ENCODE measurements at places on chromosomes 2 and 18.
A peak's percentile ranks its signal among the peaks of the same experiment; 100 is the strongest.

- DNase-seq: no peak
Observed at GRCh38 chr2:186611526-186611925, 21.7 kb downstream of the ITGAV start.

DNA sequence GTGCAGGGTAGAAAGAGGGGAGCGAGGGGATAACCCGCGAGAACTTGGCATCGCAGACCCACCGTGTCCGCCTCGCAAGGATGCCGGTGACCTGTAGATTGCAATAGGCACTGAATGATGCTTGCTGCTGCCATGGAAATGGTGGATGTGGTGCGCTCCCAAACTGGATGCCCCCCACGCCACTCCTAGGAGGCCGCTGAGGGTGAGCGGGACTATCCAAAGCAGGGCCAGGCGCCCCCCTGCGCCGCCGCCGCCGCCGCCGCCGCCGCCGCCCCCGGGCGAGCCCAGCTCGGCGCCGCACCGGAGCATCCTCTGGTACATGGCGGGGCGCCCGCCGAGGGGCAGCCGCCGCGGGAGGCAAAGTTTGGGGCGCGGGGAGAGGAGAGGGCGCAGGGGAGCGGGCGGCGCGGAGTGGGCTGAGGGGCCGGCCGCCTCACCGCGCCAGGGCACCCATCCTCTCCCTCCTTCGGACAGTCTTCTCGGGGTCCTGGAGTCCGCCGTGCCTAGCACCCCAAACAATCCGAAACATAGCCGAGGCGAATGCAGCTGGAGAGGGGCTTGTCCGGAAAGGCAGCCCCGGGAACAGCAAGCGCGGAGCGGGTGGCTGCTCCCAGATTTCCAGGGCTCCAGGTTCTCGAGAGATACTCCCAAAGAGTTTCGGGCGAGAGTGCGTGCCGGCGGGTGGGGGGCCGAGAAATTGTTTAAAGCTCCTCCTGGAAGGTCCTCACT is 685.1 kb downstream of the NRXN1 start:
- no peak for DNase-seq

- DNase-seq: no peak
Observed at GRCh38 chr18:41732356-41732755, 222.7 kb upstream of the PIK3C3 start.

GRCh38 chr2:40783704-40784103 is 331.8 kb upstream of the SLC8A1 start:
- no peak for DNase-seq

DNA sequence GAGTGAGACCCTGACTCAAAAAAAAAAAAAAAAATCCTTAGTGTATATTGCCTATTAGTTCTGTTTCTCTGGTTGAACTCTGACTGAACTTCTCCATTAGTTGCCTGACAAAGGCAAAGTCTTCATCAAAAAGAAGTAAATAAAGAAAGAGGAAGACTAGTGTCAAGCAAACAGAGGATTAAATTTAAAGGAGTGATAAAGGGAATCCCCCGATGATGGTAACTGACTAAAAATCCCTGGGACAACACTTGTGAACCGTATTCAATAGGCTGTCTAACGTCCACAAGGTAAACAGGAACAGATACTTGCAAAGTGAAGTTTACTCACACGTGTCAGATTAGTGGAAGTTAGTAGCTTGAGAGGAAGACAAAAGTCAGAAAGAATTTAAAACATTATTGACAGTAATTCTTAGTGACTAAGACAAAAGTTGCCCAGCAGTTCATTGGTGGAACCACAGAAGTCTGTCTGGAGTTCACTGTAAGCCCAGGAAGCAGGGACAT is 26.2 kb upstream of the SPOPL start:
- no peak for DNase-seq

GRCh38 chr2:186256540-186256939 is 229.5 kb upstream of the ZC3H15 start:
- DNase-seq: peak; percentile 45

DNA sequence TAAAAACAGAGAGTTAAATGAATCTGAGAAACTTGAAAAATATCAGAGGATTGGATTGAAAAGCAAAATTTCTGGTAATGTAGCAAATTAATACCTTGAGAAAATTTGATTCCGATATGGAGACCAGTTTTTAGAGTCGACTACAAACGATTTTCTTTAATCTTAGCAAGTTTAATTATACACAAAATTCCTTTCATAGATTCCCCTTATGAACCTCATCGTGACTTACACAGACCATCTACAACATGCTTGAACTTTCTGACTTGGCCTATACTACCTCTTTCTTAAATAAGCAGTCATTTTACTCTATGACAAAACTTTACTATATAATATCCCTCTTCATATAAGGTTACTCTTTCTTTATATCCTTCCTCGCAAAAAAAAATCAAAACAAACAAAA is 769.6 kb upstream of the CRIM1 start:
- DNase-seq: no peak

DNA sequence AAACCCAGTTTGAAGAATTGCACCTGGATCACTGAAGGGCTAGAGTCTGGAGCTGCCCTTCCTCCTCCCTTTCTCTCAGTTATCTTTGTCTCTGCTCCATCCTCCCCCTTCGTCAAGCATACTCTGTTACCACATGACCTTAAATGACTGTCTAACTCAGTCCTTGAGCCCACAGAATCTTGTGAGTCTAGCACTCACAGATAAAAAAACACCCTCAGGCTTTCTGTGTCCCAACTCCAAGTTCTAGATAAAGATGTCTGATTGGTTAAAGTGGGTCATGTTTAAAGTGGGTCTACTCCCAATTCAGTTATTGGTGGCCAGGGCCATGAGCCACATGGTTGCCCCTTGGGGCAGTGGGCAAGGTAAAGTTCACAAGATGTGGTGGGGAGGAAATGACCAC is 53.5 kb upstream of the CYP1B1 start:
- no peak for DNase-seq

DNA sequence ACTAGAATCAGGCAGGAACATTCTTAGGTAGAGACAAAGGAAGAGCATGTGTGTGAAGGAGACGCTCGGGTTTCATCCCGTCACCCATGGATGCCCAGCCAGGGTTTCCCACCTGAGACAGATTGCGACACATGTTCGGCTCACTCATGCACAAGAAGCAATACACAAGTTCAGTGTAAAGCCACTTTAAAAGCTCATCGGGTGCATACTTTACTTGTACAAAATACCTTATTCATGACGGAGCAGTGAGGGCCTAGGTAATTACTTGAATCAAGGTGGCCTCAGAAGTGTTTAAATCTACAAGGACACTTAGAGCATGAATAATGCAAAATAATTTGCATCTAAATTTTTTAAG is 42.0 kb downstream of the ZEB2 start:
- DNase-seq: no peak

- no peak for DNase-seq
Observed at GRCh38 chr2:73133566-73134197, 20.9 kb upstream of the RAB11FIP5 start.

DNA sequence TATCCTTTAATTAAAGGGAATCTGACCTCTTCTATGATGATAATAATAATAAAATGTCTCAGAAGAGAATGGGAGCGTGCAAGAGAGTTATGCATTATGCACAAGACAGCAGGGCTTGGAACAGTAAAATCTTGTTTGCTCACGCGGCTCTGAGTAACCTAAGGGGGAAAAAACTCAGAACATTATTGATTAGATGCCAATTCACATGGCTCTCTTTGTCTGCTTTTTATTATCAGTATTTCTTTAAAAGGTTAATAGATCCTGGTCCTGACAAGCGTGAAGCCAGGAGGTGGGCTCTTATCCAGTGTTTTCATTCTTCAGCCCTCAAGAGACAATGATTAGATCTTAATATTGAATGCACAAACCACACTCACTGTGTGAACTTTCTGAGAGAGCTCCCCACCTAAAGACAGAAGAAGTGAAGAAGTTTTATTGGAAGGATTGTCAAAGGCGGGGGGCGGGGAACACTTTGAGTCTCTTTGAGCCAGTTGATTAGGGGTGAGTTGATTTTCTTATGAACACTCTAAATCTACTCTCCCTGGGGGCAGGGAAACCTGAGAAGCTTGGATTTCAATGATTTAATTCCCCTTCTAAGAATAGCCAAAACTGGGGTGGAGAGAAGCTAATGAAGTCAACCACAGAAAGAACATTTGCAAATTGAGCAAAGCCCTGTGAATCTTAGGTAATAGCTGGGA is 127.5 kb upstream of the CTAGE1 start:
- no peak for DNase-seq

- no peak for DNase-seq
Observed at GRCh38 chr2:49753344-49753985, 599.1 kb upstream of the FSHR start.

Measured in putamen (tissue), 1 donor.